Muscle of back (tissue), 13 donors: ENCODE measurements at places on chromosomes 3 and 15.
A peak's percentile ranks its signal among the peaks of the same experiment; 100 is the strongest.

- DNase-seq, result peak; percentile 72
These were observed 243.5 kb upstream of the SLCO3A1 start for GRCh38 chr15:91609966-91610365.

- peak; percentile 88 for DNase-seq
These were observed 52.7 kb upstream of the SPATA12 start for GRCh38 chr3:57007521-57008460.

- no peak for DNase-seq
These were observed 6.5 kb upstream of the CPEB1 start for GRCh38 chr15:82653483-82654168.

GRCh38 chr3:76673171-76673570 is 366.7 kb upstream of the ROBO2 start:
- no peak for DNase-seq

- no peak for DNase-seq
These were observed 260.0 kb upstream of the ZNF385D start for GRCh38 chr3:22010997-22011396.

- DNase-seq, result no peak
These were observed 737.5 kb upstream of the LMCD1 start for GRCh38 chr3:7764115-7764514.

- DNase-seq, result peak; percentile 91
These were observed 426 bp downstream of the KAT2B start for GRCh38 chr3:20040548-20041196.

DNA sequence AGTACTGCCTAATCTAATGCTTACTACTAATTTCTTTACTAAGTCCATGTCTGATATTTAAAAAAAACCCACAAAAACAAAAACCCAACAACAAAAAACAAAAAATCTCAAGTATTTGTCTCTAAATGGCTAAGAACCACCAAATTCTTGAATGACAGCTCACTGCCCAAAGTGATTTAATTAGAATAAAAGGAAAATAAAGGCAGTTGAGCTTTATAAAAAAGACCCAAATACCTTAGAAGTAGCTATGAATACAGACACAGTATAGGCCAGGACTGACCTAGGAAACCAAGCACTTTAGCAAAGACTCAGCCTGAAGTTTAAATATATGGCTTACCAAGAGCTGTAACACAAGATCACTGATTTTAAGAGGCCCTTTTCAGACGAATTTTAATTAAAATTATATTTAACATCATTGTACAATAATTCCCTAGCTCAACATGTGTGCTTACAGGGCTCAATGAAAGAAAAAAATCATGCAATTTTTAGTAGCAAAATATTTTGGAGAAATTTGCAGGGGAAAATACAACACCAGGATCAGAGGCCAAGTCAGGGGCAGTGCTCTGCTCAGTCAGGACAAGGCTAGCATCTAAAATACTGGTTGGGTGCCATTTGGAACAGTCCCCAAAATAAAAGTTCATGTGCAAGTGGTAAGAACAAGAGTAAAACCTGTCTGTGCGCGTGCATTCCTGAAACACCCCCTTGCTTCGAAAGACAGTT is 24.8 kb downstream of the UQCC5 start:
- DNase-seq, result no peak

DNA sequence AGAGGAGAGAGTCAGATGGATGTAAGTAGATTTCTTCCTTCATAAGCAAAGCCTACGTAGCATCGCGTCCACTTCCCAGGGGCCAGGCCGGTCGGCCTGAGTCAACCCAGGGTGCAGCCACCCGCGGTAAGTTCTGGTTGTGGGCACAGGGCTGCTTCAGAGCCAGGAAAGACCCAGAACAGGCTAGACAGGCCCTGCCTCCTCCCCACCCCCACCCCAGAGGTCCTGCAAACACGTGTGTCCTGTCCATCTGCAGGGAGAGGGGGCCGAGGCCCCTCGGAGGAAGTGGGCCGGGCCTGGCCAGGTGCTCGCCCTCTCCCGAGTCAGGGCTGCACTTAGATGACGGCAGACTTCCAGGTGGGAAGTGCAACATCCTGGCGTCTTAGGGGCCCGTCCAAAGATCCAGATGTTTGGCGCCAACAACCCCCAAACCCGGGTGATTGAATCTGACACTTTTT is 100.8 kb upstream of the ALDH1A3 start:
- peak; percentile 91 for DNase-seq

- no peak for DNase-seq
These were observed 61.2 kb downstream of the SENP2 start for GRCh38 chr3:185647134-185647879.
